Umbilical cord (tissue), 2 donors: ENCODE measurements at places on chromosomes 1 and 21.

GRCh38 chr1:175873290-175873935 is 130.0 kb upstream of the TNR start:
- DNase-seq: peak; percentile 12

DNA sequence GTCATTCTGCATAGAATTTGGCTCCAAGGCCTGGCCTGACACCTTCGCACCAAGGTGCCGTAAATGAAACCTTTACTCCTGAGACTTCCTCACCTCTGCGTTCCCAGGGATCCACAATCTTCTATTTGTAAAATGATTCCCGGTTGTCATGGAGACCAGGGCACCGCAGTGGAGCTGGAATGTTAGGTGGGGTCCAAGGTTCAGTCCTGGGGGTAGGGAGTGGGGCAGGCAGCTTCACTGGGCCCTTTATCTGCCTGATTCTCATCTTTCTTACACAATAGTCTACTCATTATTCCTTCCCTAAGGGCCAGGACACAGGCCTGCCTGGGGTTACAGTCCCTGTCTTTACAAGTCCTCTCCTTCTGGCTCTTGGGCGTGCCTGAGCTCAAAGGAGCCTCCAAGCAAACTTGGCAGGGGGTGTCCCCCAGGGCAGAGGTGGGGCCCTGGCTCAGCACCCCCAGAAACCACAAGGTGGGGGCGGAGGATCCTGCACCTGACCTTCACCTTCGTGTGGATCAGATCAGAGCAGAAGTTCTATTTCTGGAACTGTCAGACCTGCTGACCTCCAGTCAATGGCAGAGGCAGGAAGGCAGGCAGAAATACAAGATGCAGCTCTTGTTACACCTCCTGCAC is 51.1 kb downstream of the RIPK4 start:
- DNase-seq: peak; percentile 53

- DNase-seq: no peak
Observed at GRCh38 chr1:62712336-62713243, 24.4 kb upstream of the DOCK7 start.

- no peak for DNase-seq
Observed at GRCh38 chr1:241722947-241723346, 70.9 kb downstream of the WDR64 start.

DNA sequence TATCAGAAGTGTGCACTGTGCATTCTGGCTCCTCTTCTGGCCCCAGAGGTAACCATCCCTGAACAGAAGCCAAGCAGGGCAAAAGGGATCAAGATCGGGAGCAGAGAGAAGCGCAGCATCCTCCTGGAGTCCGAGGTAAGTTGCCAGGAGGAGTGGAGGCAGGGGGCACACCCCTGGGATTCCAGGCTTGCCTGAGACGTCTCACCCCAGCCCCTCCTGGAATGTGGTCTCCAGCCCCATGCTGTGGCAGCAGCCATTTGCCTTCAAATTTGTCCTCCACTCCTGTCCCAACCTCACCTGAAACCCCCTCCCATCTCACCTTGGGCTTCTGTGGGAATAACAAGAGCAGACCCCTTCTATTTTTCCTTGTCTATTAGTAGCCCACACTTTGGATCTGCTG is 10.1 kb downstream of the LRRC71 start:
- no peak for DNase-seq

DNA sequence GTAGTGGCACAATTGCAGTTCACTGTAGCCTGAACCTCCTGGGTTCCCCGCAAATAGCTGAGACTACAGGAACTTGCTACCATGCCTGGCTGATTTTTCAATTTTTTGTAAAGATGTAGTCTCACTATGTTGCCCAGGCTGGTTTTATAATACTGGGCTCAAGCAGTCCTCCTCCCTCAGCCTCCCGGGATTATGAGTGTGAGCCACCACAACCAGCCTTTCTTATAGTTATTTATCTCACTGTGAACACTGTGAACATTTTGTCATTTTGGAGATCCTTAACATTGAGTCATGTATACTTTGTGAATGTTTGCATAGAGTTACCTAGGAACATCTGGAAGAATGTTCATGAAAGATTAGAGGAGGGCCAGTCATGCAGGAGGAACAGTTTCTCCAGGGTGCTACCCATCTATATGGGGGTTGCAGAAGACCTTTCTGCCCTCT is 127.1 kb upstream of the CACYBP start:
- peak; percentile 11 for DNase-seq

DNA sequence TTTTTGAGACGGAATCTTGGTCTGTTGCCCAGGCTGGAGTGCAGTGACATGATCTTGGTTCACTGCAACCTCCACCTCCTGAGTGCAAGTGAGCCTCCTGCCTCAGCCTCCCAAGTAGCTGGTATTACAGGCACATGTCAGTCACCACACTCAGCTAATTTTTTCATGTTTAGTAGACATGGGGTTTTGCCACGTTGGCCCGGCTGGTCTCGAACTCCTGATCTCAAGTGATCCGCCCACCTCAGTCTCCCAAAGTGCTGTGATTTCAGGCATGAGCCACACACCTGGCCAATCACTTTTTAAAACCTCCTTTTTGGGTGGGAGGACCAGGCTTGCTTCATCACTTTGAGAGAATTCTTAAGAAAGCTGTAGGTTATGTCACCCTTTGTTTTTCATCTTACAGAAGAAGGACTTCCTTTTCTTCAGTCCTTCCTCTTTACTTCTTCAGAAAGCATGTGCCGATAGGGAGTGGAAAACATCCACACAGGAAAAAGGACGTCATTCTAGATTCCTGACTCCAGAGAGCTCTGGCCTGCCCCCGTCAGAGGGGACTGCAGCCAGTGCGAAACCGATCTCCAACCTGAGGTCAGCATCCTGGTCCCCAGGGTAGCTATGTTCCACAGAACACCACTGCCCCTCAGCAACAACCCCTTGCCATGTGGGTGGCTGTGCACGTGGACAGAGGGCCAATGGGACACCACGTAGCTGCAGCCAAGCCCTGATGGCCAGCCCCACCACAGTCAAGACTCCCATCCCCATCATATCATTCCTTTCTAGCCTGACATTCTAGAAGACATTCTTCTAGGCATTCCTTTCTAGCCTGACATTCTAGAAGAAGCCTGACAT is 21.9 kb downstream of the NCF2 start:
- DNase-seq: peak; percentile 29

DNA sequence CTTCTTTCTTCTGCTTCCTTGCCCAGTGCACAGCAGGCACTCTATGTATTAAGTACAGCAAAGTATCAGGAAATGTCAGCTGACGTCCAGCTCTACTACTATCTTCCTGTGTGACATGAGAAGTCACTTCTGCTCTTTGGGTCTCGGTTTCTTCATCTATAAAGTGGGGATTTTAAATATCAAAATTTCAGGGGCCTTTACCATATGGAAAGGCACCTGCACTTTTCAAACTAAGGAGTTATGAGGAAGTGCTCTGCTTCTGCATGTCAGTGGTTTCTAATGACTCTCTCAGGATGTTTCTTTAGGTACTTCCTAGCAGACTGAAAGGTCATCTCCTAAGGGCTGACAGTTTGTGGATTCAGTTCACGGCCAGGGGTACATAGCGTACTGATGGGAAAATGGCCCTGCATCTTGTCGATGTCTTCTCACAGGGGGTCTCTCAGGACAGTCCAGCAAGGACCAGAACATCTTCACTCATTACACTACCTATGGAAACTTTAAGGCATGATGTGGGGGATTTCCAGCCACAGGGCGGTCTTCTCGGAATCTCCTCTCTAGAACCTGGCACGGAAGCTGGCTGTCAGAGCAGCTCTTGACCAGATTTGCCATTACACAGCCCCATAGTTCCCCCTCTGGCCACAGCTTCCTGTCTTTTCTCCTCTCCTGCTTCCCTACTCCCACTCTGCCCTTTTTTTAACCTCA is 42.0 kb upstream of the MTF1 start:
- no peak for DNase-seq

- no peak for DNase-seq
Observed at GRCh38 chr1:40057310-40058030, 16.9 kb downstream of the CAP1 start.

DNA sequence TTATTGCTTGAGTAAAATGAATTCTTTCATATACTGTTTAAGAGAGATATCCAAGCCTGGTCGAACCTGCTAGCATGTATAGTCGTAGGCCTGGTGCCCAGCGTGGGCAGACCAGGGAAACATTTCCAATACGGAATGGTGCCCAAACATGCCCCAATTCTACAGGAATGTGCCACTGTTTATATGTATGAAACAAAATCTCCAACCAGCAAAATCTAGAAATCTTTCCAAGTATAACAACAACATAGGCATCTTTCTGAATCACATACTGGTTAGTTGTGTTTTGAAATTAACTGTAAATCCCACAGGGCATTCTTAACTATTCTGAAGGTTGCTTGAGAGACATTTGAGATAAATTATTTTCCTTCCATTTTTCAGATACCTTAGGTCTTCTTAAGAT is 17.0 kb upstream of the ABCD3 start:
- no peak for DNase-seq

- DNase-seq: peak; percentile 80
Observed at GRCh38 chr1:158203693-158204457, 23.2 kb downstream of the CD1D start.

GRCh38 chr1:156367383-156368156 is 1.4 kb upstream of the RHBG start:
- no peak for DNase-seq

GRCh38 chr21:42524341-42525028 is 10.8 kb downstream of the SLC37A1 start:
- DNase-seq: no peak

GRCh38 chr1:40133312-40133665 is 27.9 kb upstream of the RLF start:
- DNase-seq: no peak

GRCh38 chr1:61058483-61059245 is 23.7 kb upstream of the NFIA start:
- peak; percentile 51 for DNase-seq

DNA sequence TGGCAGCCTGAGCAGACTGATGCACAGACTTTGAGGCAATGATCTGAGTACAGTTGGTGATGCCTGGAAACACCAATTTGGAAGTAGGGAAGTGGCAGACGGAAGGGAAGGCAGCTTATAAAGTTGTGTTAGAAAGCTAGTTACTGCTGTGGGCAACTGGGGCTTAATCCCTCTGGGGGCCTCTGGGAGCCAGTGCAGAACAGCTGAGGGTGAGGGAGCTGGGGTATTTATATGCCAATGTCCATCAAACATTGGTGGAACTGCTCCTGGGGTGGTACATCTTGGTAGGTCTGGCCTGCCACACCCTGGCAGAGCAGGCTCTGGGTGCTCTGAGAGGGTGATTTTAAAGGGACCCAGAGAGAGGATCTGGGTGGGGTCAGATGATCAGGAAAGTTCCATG is 28.1 kb downstream of the TNFRSF8 start:
- DNase-seq: no peak

DNA sequence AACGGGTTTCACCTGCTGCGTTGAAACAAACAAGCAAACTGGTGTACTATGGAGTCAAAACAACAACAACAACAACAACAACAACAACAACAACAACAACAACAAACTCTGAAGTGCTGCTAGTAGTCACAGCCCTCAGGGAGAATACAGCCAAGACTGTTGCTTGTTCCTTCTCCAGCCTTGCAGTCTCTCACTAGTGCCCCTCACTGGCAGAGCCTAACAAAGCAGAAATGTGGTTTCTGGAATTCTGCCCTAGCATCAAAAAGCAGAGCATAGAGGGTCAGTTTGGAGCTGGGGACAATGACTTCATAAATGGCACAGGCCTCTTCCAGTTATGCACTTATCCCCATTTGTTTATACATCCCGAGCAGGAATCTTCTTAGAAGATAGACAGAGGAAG is 187.4 kb downstream of the KCNK2 start:
- DNase-seq: no peak

GRCh38 chr1:43622901-43623780 is 26.8 kb upstream of the KDM4A start:
- no peak for DNase-seq

DNA sequence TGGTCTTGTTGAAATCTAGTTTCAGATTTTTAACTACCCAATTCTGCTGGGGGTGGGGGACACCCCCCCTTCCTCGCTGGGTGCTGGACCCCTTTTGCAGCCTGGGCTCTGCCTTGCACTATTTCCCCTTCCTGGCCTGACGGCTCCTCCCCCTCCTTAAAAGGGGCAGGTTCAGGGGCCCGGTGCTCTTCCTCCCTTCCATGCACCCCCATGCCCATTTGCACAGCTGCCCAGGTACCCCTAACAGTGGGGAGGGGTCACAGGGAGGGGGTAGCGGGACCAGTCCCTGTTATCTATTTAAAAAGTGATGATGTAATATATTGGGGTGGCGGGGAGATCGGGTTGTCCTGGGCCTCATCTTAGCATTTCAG is 15.3 kb downstream of the ZBTB7B start:
- no peak for DNase-seq

DNA sequence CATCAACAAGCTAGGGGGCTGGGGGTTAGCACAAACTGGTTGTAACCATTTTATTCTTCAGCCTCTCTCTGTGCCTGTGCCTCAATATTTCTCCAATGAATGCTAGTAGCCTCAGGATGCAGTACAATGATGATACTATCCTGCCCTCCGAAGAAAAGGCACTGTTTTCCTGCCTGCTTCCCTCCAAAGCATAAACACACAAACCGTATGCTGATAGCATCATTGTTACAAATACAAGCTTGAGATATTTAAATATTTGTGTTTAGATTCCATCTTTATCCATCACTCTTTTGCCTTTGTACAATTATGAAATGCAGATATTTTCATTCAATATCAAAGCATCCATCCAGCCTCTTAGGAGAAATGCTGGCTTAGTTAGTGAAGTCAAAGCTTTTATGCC is 404.8 kb downstream of the DUSP10 start:
- no peak for DNase-seq
